K562 (cell line): ENCODE measurements at places on chromosomes 12 and 14. TPM values are rescaled to one million over a fixed set of nuclear protein-coding genes. Genes with fewer than 3 reads are reported as not detected.

GRCh38 chr12:108046135-108046534, 83.0 kb upstream of the WSCD2 start:
- DNase-seq, result peak; percentile 38

DNA sequence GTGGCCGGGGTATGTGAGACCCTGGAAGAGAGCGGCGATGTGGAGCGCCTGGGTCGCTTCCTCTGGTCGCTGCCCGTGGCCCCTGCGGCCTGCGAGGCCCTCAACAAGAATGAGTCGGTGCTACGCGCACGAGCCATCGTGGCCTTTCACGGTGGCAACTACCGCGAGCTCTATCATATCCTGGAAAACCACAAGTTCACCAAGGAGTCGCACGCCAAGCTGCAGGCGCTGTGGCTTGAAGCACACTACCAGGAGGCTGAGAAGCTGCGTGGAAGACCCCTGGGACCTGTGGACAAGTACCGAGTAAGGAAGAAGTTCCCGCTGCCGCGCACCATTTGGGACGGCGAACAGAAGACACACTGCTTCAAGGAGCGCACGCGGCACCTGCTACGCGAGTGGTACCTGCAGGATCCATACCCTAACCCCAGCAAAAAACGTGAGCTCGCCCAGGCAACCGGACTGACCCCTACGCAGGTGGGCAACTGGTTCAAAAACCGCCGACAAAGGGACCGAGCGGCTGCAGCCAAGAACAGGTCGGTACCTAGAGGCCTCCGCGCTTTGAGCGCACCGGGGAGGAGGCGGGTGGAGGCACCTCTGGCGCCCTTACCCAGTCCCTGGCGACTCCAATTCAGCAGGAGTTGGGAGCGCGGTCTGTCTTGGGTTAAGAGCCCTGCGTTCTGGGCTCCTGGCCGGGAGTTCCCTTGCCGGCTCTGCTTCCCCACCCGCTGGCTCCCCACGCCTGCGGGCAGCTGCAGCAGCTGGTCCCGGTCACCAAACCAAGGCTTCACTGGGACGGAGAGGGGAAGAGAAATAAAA, 700 bp downstream of the SIX6 start:
- DNase-seq, result no peak

DNA sequence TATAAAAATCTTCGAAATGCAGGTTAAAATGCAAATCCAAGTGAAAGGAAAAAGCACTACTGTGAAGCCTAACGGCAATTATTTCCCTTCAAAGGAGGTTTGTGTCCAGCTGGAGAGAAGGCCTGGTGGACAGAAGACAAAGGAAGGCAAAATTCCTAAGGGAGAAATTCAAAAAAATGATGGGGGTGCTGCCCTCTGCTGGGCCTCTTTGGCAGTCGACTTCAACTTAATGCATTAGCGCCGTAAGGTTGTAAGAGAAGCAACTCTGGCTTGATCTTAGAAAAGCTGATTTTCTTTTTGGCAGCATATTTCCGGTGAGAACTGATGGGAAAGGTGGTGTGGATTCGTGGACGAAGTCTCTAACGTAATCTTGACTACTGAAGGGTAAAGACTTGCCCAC, 34.3 kb upstream of the CHFR start:
- peak; percentile 37 for DNase-seq

DNA sequence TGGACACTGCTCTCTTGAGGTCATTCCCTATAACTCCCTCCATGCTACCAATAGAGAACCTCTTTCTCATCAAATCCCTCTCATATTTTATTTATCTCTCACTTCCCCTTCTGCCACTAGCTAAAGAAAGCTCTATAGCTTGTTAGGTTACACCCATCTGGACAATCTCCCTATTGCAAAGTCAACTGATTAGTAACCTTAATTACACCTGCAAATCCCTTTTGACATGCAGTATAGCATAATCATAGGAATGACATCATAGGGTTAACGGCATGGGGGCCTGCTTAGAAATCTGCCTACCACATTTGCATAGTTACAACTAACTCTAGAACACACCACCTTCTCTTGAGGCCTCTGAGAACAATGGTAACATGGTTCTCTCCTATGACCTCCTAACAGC, 181.2 kb downstream of the EMP1 start:
- no peak for DNase-seq

DNA sequence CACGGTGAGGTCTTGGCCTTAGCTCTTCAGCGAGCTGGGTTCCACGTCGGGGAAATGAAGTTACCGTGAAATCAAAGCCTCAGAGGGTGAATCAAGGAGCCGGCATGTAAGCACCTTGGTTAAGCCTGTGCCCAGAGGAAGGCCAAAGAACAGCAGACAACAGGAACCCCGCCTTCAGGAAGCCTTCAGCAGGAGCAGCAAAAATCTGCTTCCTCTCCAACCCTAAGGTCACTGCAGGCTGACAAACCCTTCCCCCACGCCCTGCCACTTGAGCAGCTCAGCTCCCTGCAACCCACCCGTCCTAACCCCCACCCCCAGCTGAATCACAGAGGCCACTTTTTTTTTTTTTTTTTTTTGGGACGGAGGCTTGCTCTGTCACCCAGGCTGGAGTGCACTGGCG, 72.9 kb upstream of the LTA4H start:
- peak; percentile 8 for DNase-seq

DNA sequence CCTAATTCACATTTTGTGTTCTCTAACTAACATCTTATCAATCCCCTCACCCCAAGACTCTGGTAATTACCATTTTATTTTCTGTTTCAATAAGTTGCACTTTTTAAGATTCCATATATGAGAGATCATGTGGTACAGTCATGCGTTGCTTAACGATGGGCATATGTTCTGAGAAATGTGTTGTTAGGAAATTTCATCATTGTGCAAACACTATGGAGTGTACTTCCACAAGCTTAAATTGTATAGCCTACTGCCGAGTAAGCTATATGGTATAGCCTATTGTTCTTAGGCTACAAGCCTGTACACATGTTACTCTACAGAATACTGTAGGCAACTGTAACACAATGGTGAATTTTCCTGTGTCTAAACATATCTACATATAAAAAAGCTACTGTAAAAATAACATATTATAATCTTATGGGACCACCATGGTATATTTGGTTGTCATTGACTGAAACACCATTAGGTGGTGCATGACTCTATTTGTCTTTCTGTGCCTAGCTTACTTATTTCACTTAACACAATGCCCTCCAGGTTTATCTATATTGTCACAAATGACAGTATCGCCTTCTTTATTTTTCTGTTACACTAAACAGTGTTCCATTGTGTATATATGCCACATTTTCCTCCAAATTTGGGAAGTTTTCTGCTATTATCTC, 473.4 kb upstream of the LMO3 start:
- DNase-seq, result no peak

- no peak for DNase-seq
These were observed 45.3 kb upstream of the SINHCAF start for GRCh38 chr12:31371256-31371620.

- no peak for DNase-seq
These were observed 582.5 kb downstream of the NRXN3 start for GRCh38 chr14:78752518-78753188.

GRCh38 chr12:32549675-32550079, 129.4 kb upstream of the DNM1L start:
- DNase-seq, result no peak

DNA sequence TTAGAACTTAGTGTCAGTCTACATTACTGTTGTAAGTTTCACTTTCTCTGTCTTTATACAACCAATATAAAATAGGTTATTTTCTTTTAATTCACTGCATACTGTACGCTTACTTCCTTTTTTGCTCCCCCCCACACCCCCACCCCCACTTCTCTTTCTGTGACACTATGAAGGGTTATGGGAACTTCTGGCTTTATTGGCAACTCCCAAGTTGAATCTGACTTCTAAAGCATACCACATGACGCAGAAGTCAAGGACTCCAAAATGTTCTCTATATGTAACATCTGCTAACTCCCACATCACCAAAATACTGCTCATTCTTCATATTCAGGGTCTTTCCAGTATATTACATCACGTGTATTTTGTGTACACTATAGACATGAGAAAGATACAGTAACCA, 81.2 kb upstream of the ATXN7L3B start:
- no peak for DNase-seq

GRCh38 chr14:34713681-34714319, 593 bp downstream of the CFL2 start:
- peak; percentile 33 for DNase-seq

DNA sequence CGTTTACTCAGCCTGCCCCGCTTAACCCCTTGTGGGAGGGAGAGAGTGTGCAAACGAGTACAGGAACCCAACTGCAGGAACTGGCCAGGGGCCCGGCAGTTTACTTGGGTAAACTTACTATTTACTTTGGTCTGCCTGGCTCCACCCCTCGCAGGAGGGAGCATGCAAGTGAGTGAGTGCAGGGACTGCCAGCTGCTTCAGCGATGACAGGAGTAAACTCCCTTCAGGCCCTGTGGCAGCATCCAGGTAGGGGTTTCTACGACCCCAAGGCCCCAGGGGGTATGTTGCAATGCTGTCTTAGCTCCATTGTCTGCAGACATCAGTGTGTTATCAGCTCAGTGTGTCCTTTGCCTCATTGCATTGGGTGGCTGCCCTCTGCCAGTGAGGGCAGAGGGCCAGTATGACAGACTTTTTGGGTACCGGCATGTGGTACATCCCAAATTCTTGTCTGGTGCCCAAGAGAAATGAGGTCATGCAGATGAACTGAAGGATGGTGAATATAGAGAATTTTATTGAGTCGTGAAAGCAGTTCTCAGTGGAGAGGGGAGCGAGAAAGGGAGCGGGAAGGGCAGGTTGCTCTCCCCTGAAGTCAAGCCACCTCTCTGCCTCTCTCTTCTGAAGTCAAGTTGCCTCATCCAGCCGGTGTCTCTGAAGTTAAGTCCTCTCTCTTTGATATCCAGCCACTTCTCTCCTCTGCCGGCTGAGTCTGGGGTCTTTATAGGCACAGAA, 181.8 kb downstream of the FUT8 start:
- no peak for DNase-seq

DNA sequence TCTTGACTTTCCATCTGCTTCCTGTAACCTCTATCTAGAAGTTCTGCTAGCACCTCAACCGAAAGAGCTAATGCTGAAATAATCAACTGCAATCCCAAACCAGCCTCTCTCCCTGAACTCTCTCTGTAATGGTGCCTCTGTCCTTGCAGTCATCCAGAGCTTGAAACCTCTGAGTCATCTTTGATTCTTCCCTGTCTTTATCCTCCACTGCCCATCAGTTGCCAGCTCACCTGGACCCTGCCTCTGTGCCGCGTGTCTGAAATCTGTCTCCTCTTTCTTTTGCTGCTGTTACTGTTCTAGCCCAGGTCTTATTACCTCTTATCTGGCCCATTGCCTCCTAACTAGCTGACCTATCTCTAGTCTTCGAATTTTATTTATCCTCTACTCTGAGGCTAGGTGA, 15.5 kb downstream of the CLSTN3 start:
- no peak for DNase-seq

- DNase-seq, result no peak
These were observed 215.2 kb downstream of the ANO6 start for GRCh38 chr12:45431126-45431525.

DNA sequence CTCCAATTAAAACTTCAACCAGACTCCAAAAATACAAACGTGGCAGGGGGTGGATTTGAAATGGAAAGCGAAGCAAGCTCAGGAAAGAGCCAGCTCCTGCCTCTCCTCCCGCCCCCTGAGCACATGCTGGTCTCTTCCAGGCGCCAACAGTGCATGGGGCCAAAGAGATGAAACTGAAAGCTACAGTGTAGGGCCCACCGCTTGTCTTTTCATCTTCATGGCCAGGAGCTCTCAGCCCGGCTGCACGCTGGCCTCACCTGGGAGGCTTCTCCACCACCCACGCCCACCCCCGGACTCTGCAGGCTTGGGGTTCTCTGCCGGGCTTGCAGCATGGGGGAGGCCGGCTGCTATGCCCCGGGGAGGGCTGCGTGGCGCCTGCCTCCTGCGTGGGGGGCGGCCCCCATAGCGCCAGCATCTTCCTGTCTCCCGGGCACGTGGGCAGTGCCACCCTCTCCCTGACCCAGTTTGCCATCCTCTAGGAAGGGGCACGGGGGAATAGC, 2.0 kb downstream of the RIMBP2 start:
- no peak for DNase-seq

GRCh38 chr12:12051668-12052067, 19.1 kb upstream of the BCL2L14 start:
- DNase-seq, result no peak

- peak; percentile 68 for DNase-seq
These were observed 645 bp downstream of the FOXA1 start for GRCh38 chr14:37594238-37594970.

- peak; percentile 52 for DNase-seq
These were observed 200.2 kb upstream of the NUDT4 start for GRCh38 chr12:93177208-93178153.

- DNase-seq, result peak; percentile 72
These were observed 49.8 kb downstream of the NOC4L start for GRCh38 chr12:132194056-132194455.

- peak; percentile 86 for DNase-seq
These were observed 17.0 kb downstream of the RHOF start for GRCh38 chr12:121776190-121777098.

DNA sequence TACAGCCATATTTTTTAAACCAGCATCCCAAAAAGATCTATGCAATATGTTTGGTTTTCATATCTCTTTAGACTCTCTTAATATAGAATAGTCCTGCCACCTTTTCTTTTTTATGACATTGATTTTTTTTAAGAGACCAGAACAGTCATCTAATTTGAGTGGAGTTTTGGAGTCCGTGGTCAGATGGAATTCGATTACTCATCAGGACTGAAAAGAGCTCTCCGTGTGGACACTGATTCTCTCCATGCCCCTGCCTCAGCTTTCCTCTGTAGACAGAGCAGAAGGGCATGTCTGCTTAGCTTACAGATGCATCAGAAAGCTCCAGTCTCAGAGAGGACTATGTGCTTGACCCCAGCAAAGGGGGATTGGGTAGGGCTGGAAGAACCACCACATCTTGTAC, 27.8 kb downstream of the SMCO2 start:
- DNase-seq, result no peak

GRCh38 chr14:20418501-20418909, 5.2 kb upstream of the TEP1 start:
- DNase-seq, result no peak

- no peak for DNase-seq
These were observed 51.4 kb downstream of the FBXW8 start for GRCh38 chr12:116962197-116962596.

DNA sequence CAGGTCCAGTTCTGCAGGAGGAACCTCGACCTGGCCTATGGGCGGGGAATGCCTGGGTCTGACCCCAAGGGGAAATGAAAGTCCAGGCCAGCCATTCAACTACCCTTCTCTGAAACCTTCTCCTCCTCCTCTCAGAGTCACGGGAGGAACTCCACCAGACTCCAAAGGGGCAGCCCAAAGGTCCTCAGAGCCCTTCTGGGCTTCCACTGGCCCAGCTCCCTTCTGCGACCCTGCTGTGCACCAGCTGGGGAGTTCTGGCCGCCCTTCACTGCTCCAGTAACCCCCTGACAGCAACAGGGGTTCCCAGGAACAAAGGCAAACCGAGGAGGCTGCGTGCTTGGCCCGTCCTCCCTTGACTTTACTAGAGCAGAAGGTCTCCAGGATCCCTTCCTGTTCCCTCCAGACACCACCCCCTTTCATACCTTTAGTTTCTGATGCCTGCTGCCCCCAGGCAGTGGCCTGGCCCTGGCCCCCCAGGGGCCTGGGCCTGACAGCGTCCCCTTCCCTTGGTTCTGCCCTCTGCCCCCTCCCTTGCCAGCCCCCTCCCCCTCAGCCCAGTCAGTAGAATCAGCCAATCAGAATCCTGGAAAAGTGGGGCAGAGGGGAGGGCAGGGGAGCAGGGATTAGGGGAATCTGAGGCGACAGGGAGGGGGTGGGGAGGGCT, 850 bp upstream of the ZNF385A start:
- DNase-seq, result no peak

LMNTD1 gene
- total RNA-seq, result not detected in 2 replicates

GPR135 gene
- 0.98 and 1.2 TPM in 2 replicates for total RNA-seq

LBHD2 gene
- total RNA-seq, result not detected in 2 replicates

COA8 gene
- total RNA-seq, result 34.6 and 35.5 TPM in 2 replicates

FLVCR2 gene
- 1.5 and 3.2 TPM in 2 replicates for total RNA-seq

CCDC177 gene
- not detected in 2 replicates for total RNA-seq

MDM2 gene
- total RNA-seq, result 90.8 and 100 TPM in 2 replicates
